ENCODE measurements at places on chromosomes 3 and 15.

- DNase-seq: no peak
Observed at GRCh38 chr3:134644731-134645514, 5.9 kb downstream of the KY start.

DNA sequence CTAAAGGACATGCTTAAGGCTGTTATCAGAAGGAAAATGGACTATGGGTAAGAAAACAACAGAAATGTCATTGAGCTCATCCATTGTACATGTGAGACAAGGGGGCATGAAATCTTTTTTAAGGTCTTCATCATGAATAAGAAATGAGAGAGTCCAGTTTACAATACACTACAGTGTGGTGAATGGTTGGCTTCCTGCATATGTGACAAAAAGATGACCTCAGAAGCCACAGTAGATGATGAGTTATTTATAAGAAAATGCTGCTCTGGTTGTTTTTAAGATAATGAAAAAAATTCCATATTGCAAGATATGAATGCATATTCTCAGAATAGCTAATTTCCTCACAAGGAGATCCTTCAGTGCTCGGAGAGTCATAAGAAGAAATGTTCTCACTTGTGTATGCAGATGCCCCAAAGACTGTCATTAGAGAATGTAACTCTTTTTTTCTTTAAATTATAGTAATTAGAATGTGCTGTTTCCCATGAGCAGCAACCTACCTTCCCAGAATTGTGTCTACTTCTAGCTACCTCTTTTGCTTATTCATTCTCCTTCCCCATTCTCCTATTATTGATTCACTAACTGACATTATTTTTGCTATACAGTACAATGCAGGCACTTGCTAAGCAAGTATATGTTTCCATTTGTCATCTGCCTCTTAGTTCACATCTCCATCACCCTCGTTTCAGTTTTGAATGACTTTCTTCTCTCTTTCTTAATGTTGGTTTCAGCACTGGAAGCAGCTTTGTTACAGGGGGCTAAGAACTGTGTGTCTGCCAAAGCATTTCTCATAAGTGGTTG, 152.0 kb upstream of the PEX5L start:
- no peak for DNase-seq

DNA sequence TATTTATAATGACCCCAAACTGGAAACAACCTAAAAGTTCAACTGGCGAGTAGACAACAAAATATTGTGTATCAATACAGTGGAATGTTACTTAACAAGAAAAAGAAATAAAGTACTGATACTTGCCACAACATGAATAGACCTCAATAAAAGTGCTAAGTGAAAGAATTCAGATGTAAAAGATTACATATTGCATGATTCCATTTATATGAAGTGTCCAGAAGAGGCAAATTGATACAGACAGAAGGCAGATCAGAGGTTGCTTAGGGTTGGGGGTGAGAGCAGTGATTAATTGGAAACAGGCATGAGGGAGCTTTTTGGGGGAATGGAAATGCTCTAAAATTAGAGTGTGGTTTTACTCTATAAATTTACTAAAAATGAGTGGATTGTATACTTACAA, 183.3 kb downstream of the SATB1 start:
- no peak for DNase-seq

DNA sequence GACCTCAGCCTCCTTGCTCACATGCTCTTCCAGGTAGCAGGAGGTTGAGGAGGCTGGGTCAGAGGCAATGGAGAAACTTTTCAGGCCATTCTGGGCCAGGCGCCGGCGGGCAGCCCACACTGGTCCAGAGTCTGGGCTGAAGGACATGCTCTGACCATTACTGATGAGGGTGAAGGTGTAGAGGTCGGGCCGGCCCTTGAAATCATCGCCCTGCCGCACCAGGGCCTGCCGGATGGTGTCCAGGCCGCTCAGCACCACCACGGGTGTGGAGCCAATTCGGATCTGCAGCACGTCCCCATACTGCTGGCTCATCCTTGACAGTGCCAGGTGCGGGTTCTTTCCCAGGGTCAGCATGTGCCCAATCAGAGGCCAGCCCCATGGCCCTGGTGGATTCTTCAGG, 2.7 kb downstream of the CYP1A1 start:
- no peak for DNase-seq

GRCh38 chr15:60525341-60526039, 46.5 kb upstream of the ICE2 start:
- no peak for DNase-seq

GRCh38 chr3:77354958-77355357, 315.1 kb downstream of the ROBO2 start:
- DNase-seq: no peak

GRCh38 chr3:99508191-99508590, 130.2 kb upstream of the COL8A1 start:
- DNase-seq: no peak

DNA sequence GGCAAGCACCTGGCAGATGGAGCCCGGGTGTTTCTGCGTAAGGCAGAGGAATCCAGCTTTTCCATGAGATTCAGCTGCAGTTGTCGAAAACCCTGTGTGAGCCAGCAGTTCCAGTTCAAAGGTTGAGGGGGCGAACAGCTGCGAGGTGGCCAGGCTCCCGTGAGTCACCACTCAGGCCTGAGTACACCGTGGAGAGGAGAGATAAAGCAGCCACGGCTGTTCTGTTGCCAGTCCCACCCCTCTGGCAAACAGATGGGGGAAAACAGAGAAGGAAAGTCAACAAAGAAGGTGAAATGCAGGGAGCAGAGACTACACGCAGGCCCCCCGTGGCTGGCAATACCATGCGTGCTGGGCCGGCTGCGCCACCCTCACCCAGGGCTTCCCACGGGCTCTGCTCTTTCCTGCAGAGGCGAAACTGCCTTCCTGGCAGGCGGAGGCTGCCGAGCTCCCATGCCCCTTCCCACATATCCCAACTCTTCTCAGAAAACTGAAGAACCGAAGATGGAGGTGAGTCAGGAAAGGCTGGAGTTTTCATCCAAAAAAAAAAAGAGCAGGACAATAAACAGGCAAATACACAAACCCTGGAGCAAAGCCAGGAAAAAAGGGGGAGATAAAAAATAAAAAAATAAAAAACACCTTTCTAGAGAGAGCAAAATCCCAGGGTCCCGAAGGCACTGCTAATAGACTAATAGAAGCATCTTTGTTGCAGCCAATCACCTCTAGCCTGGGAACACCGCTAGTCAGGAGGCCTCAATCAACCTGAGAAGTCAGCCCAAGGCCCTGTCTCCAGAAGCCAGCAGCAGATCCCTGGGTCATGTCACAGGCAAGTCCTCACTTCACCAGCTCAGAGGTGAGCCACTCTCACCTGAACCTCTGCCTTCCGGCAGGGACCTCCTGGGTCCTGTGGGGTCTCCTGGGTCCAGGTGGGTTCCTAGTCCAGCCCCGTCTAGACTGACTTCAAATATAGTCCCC, 37.7 kb downstream of the FAM174B start:
- DNase-seq: no peak

DNA sequence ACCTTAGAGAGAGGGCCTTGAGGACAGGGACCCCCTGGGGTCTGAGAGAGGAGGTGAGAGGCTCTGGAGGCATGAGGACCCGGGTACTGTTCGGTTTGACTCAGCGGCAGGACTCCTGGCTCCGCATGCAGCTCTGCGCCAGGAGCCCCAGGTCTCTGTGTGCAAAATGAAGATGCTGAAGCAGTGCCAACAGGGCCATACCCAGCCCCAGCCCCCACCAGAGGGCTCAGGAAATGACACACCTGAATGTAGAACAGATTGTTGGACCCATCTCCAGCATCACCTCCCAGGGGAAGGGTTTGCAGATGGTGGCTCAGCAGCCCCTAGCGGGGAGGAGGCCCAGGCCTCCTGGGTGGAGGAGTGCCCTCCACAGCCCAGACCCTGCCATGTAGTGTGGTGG, 30.2 kb downstream of the EPHB3 start:
- no peak for DNase-seq

All from T-helper 17 cell (primary cell).